ENCODE measurements at places on chromosomes 6 and 20. TPM values are rescaled to one million over a fixed set of nuclear protein-coding genes. Genes with fewer than 3 reads are reported as not detected.

The CDC40 gene
- total RNA-seq: 13.6 TPM

The TLDC2 gene
- total RNA-seq: not detected

The SIRPB1 gene
- 0.82 TPM for total RNA-seq

GRCh38 chr6:88377976-88378568 lies 211.9 kb upstream of the CNR1 start:
- no peak for DNase-seq

DNA sequence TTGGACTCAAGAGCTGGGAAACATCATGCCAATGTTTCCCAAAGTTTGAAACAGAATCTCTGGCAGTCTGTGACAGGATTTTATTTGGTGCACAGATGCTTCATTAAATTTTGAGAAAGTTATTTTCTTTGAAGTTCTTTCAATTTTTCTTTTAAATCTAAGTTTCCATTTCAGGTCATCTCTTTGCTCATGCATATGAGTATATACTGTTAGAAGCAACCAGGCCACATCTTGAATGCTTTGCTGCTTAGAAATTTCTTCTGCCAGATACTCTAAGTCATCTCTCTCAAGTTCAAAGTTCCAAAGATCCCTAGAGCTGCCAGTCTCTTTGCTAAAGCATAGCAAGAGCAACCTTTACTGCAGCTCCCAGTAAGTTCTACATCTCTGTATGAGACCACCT lies 59.1 kb upstream of the CCDC28A start:
- DNase-seq: no peak

DNA sequence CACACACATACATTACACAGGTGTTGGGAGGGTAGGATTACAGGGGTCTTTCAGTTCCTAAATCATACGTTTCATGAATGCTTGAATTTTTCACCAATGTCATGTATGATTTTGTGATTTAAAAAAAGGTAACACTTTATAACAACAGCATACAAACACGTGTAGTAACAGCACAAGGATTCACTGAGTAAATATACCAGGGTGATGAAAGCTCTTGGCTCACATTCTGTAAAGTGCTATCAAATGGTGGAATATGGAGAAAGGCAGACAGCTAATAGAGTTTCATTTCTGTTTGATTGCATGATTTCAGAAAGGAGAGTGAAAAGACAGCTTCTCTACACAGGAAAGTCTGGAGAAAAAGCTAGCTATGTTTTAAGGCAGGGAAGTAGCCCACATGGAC lies 231.9 kb downstream of the CD83 start:
- no peak for DNase-seq

Data from left ventricle myocardium superior (tissue), 1 donor.